ENCODE measurements at places on chromosomes 7 and 10. TPM values are rescaled to one million over a fixed set of nuclear protein-coding genes. Genes with fewer than 3 reads are reported as not detected.

DNA sequence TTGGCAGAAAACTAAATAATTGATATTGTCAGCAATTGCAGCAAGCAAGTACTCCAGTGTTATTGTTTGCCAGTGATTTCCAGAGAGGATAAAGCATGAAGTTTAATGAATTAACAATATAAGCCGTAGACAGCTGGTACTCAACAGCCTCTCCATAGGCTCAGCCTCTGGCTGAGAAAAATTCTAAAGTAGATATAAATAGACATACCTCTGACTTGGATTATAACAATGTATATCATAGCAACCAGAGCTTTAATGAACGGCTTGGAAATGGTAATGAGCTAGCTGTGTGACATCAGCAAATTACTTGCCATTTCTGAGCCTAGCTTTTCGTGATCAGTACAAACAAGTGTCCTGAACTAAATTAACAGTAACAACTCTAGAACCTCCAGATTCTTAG lies 1055.4 kb upstream of the AUTS2 start:
- no peak for DNase-seq

Gene BLNK
- 0.55 TPM for total RNA-seq

DNA sequence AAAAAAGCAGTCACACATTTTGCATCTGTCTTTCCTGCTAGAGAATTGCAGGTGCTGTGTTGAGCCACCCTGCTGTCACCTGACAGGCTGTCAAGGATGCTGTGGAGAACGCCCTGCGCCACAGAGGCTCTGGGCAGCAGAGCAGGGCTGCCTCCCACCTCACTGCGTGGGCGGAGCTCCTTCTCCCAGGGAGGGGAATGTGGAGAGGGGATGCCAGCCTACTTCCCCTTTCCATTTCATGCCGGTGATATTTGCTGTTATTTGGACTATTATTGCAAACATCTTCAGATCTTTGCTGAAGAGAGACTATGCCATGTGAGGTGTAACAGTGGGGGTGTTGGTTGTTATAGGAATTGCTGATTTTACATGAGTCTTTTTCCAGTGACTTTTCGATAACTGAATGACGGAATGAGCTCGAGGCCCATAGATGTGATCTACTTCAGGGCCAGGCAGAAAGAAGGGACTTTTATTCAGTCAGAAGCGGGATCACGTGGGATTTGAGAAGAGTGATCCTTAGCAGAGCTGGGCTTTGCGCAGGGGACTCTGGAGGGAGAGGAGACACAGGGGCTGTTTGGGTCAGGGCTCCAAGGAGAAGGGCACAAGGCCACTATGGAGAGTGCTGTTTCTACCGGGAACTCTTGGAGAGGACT lies 13.6 kb upstream of the PRKAG2 start:
- DNase-seq: no peak

DNA sequence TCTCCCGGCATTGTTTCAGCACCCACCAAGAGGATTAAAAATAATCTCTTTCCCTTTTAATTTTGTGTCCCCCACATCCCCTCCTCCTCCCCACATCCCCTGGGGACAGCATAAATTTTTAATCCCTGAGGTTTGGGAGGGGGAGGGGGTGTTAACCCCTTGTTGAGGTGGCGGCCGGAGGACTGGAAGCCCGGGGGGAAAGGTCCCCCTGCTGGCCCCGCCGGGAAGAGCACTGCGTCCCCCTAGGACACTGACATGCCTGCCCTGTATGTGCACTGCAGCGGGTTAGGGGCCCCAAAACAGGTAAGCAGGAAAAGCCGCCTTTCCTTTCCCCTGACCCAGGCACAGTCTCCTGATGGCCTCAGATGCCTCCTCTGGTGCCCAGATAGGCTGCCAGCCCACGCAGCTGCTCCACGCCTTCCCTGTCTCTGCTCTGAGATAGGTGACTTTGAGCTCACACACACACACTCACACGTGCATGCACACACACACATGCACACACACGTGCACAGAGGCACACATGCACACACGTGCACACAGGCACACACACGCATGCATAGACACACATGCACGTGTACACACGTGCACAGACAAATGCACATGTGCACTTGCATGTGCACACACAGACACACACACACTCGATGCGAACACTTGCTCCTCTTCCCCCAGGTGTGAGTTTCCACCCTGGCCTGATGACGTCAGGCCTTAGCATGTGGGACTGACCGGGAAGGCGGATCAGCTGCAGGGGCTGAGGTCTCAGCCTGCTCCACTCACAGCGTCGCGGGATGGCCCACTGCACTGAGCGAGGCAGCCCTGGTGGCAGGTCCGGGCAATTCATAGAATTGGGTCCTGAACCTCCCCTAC lies 12.3 kb downstream of the CNPY1 start:
- no peak for DNase-seq

DNA sequence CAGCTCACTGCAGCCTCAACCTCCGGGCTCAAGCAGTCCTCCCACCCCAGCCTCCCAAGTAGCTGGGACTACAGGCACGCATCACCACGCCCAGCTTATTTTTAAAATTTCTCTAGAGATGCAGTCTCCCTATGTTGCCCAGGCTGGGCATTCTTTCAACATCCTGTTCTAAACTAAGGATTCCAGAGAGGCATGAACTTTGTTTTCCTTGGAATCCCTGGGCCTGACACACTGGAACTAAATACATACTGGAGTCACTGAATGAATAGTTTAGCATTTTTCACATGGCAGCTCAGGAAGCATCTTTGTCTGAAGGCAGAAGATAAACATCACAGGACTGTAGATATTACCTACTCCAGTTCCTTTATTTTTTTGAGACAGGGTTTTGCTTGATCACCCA lies 108.7 kb downstream of the ITIH5 start:
- no peak for DNase-seq

Gene NME8
- not detected for total RNA-seq

DNA sequence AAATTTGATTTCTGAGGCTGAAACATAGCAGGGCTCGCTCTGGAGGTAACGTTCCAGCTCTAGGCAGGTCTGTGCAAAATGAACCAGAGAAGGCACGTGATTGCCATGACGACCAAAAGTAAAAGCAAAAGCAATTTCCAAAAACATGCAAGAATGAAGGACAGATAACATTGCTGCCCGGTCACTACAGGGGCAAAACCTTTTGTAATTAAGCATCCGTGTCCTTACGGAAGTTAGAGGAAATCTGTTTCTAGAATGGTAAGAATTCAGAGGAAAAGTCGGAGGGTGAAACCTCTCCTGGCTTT lies 2.9 kb downstream of the KLF6 start:
- DNase-seq: no peak

DNA sequence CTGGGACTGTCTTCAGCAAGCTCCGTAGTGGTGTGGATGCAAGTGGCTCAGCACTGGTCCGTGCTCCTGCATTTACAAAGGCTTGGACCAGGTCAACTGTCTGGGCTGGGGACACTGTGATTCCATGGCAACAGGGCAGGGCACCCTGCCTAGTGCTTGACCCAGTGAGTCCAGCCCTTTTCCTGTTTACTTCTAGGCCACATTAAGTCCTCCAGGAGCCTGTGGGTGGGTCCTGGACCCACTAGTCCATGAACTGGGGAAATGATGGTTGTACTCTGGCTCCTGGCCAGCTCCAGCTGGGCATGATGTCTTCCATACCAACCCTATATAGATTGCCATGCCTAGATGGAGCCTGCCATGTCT lies 152.0 kb downstream of the RPS24 start:
- no peak for DNase-seq

Gene NXPH1
- not detected for total RNA-seq

DNA sequence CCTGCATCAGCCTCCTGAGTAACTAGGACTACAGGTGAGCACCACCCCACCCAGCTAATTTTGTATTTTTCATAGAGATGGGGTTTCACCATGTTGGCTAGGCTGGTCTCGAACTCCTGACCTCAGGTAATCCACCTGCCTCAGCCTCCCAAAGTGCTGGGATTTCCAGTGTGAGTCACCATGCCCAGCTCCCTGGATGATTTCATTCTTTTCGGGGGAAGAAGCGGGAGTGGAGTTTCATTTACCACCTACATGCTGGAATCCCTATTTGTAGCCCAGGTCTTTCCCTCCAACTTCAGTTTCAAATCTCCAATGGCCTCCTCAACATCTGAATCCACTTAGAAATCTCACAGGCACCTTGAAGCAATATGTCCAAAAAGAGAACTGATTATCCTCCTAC lies 2.9 kb upstream of the BTRC start:
- DNase-seq: no peak

Gene LMOD2
- total RNA-seq: not detected

DNA sequence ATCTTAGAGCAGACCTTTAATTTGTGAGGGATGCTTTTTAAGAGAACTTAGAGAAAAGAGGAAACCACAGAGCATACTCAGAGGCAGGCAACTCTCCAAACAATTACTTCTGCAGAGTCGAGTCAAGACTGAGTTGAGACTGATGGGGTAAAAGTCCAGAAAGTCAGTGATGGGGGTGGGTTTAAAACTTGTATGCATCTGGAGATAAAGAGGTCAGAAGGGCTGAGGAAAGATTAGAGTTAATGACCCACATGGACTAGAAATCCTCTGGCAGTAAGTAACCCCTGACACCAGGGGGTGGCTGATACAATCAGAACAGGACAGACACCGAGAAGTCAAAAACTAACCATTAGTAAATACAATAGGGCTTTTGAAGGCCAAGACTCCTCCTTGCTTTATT lies 42.4 kb upstream of the SEPTIN7 start:
- no peak for DNase-seq

DNA sequence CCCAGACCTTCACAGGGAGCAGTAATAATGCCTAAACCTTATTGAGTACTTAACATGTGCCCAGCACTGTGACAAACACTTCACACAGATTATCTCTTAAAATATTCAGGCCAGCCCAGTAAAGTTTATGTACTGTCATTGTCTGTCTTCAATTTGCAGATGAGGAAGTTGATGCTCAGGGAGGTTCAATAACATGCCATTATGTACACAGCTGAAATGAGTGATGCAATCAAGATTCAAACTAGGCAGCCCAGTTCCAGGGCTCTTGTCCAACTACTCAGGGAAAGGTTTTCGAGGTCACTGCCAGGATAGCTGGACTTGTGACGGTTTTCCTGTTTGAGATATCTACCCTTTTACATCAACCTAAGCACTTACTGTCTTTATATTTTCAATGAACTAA lies 56.1 kb downstream of the AUTS2 start:
- no peak for DNase-seq

- no peak for DNase-seq
Measured at GRCh38 chr10:43981232-43981631, 332.6 kb upstream of the ZNF32 start.
